OCI-M1 (cell line): ENCODE measurements at places on chromosomes 3 and 15.

DNA sequence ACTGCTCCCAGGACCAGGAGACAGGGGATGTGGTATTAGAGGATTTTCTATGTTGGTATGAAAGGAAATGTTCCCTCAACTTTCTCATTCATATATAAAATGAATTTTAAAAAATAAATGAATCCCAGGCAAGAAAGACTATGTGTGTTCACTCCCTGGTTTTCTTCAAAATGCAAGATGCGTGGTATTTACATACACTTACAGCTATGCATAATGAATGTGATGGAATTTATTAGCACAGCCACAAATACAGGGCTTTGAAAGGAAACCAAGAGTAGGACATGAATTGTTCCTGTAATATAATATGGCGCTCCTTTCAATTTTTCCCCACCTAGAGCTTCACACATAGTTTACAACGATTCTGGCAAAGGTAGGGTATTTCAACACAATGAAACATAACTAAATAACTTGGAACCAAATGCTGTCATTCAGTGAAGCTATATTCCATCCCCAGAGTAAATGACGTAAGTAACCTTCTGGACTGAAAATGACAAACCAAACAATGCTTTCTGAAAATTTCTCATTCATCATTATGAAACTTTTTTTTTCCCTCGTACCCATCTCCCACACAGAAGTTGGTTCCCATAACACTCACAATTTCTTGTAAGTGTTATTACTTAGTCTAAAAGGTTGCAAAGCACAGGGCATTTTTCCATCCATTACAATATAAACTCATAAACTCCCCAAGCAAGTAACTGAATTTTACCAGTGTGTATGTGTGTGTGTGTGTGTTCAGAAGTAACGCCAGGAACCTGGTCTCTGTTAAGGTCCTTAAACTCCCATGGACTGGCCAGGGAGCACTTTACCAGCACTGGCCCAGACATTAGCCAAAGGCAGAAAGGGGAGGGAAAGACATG is 41.8 kb downstream of the CBLB start:
- DNase-seq: no peak

DNA sequence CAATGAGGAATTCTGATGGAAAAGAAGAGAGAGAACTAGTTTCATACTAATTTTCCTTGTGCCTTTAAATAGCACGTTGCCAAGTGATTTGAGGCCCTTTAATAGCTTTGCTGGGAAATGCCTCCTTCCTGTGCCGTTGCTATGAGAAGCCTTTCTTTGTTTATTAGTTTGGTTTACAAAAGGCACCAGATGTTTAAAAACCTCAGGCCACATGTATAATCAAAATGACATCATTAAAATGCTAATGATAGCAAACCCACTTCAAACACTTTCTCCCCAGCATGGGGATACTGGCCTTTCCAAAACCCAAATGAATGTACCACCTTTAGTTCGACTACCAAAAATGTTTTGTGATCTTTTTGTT is 50.0 kb upstream of the TBC1D23 start:
- no peak for DNase-seq

GRCh38 chr15:72515591-72516389 is 41.7 kb downstream of the ARIH1 start:
- DNase-seq: no peak

GRCh38 chr15:33858836-33859235 is 109.5 kb upstream of the CHRM5 start:
- DNase-seq: no peak

GRCh38 chr3:48560648-48561018 is 2.9 kb downstream of the UCN2 start:
- DNase-seq: no peak

GRCh38 chr15:77584201-77584600 is 48.5 kb downstream of the LINGO1 start:
- peak; percentile 39 for DNase-seq

DNA sequence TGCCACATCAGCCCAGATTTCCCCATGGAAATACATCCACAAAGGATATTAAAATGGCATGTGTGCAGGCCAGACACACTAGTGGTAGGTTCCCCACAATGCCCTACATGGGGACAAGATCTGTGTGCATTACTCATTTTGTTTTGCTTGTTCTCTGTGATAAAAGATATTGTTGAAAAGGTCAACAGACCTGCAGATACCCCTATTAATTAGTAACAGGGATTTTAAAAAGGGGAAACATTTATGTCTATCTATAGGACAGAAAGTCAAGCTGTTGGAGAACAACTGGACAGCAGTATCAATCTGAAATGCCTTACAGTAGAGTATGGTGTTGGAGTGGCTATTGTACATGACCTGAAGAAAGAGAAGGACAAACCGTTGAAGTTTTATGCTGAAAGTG is 596.0 kb upstream of the GRM7 start:
- DNase-seq: no peak

GRCh38 chr15:62506217-62506805 is 341.2 kb upstream of the C2CD4B start:
- DNase-seq: no peak

- DNase-seq: no peak
Observed at GRCh38 chr3:125055331-125055912, 375 bp downstream of the HEG1 start.

- DNase-seq: no peak
Observed at GRCh38 chr15:68795298-68795848, 25.3 kb downstream of the ANP32A start.
